Activated CD8-positive, alpha-beta memory T cell treated with anti-CD3 and anti-CD28 coated beads for 1 hour (primary cell): ENCODE measurements at places on chromosomes 12 and 14.
A peak's percentile ranks its signal among the peaks of the same experiment; 100 is the strongest.

- no peak for DNase-seq
Measured at GRCh38 chr12:121451961-121452339, 52.0 kb downstream of the RNF34 start.

DNA sequence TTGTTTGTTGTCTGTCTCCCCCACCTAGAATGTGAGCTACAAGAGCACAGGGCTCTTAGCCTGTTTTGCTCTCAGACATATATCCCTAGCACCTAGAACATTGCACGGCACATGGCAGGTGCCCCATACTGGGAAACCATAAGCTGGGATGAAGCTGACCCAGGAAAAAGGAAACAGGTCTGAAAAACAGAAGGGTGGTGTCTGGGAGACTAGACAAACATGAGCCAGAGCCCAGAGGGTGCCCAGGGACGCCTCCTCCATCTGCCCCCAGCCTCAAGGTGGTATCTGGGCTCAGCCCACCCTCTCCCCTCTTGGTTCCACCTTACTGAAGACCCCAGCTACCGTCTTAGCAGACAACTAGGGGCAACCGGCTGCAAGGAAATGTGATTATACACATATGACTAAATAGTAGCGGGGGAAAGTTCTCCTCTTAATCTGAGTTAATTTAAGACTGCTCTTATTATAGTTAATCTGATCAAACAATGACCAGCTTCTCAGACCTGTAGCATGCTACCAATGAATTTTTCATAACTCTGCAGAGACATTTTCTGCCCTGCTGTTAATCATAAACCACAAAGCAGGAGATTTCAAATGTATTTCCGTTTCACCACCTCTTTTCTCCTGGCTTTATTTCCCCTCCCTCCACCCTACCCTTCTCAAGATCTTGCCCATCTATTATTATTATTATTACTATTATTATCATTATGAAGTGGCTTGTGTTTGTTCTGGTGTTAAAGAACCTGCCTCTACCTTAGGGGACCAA is 31.9 kb downstream of the KSR2 start:
- DNase-seq, result no peak

DNA sequence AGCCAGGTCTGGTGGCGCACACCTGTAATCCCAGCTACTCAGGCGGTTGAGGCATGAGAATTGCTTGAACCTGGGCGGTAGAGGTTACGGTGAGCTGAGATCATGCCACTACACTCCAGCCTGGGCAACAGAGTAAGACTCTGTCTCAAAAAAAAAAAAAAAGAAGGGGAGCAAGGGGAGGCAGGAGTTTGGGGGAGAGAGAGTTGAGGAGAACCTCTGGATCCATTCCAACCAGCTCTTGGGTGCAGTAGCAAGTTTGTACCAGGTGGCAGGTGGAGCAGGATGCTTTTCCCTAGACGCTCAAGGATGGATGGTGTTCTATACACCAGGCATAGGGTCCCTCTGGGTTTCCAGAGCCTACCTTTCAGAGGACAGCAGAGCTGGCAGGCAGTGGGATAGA is 1.9 kb downstream of the NFE2 start:
- no peak for DNase-seq

DNA sequence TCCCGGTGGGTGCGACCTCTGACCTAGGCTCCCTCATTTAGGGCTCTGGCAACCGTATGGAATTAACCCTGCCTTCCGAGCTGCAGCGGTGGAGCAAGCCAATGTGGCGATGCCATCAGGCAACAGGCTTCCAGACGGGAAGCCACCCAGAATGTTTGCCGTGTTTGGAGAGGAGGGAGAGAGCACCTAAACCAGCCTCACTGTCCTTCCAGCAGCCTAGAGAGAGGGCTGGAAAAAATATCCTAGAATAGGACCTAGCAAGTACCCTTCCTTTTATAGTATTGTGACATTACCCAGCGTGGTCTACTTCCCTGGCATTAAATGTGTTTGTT is 287 bp upstream of the SLC2A13 start:
- DNase-seq, result no peak

DNA sequence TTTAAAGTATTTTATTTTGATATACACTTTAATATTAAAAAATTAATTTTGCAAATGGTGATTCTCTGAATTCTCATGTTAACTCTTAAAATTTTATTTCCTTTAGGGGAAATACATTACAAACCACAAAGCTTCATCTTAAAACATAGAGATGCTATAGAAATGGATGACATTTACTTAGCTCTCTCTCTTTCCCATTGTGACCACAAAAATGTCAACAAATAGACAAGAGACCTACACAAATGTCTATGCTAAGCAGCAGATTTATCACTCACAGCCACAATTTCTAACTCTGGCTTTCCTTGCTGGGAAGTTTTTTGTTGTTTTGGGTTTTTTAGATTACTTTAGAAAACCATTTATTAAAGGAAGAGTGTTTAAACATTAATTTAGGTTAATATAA is 19.9 kb upstream of the PHC1 start:
- no peak for DNase-seq

- DNase-seq, result no peak
Measured at GRCh38 chr12:2877953-2878732, 1.1 kb downstream of the RHNO1 start.

GRCh38 chr14:93975791-93976476 is 436 bp downstream of the ASB2 start:
- no peak for DNase-seq

DNA sequence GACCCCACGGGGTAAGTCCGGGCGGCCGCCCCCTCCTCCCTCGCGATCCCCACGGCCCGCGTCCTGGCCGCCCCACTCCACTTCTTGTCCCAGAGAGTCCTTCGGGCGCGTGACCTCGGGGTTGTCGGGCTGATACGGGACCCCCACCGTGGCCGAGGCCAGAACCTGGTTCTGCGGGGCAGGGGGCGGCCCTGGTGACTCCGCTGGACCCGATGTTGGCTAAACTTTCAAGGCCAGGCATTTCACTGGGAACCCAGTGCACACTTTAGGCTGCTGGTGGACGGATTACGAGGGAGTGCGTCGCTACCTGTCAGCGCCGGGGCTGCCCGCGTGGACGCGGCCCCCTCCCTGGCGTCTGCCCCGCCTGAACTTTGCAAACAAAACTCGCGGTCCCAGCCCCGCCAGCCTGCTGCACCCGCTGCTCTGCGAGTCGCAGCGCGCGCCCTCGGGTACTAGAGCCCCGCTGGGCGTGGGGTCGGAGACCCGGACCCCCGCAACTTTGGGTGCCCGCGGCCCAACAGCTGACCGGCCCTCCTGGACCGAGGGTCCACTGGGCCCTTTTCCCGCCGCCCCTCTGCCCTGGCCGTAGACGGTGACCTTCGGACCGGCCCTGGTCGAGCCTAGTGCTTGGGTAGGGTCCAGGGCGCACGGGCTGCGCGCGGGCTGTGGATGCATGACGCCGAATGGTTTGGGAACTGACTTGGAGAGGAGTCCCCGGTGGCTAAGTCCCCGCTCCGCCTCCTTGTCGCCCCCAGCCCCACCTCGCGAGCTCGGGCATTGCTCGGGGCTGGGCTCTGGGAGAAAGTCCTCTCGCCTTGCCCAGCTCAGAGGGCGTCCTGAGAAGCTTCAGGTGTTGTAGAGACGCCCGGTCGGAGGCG is 624 bp downstream of the RIN3 start:
- DNase-seq, result no peak

- DNase-seq, result no peak
Measured at GRCh38 chr12:123148223-123148622, 2.7 kb downstream of the PITPNM2 start.

- DNase-seq, result no peak
Measured at GRCh38 chr14:105490267-105490571, 827 bp upstream of the TEDC1 start.

GRCh38 chr12:124971603-124972002 is 17.3 kb downstream of the DHX37 start:
- DNase-seq, result no peak

DNA sequence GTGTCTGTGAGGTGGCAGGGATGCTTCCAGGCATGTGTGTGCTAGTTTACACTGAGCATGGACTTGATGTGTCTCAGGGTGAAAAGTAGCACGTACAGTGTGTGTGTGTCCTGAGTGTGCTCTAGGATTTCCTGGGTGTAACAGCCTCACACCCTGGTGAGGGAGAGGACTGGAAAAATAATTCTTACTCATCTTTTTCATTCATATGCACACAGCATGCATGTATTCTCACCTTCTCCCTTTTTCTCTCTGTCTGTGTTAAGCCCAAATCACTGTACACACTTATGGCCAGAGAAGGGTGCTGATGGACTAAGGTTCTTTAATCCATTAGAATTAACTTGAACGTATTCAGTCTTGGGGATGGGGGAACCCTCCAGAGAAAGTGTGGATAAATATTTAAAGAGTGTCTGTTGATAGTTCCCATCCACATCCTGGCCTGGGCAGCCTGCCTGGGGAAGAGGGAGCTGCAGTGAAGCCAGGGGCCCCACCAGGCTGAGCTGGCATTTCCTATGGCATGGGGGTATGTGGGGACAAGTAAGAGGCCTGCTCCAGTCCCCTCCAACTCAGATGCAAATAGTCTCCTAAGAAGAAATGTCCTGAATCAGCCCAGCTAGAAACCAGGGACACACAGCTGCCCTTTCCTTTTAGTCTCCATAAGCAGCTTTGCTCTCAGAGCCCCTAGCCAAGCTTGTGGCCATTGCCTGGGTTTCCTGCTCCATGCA is 1.1 kb upstream of the HOXC8 start:
- DNase-seq, result no peak

GRCh38 chr12:83784298-83784890 is 1097.7 kb downstream of the TMTC2 start:
- DNase-seq, result no peak

GRCh38 chr14:68896132-68896531 is 83.0 kb downstream of the ACTN1 start:
- no peak for DNase-seq

- DNase-seq, result no peak
Measured at GRCh38 chr12:108119126-108119973, 9.7 kb upstream of the WSCD2 start.

DNA sequence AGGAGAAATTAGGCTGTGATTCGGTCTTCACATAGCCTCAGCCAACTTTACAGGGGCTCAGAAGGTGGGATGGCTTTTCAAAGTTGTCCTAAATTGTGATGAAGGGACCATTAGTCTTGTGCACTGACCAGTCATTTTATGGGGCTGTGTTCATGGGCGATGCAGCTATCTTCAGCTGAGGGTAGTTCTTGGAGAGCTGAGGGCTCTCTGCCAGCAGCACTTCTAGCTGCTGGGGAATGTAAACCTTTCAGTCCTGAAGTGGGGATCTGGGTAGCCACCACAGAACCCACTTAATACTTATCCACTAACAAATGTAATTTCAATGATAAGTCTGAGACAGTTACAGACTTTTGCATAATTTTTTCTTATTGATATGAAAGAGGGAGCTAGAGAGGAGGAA is 270.6 kb downstream of the AEBP2 start:
- DNase-seq, result no peak

DNA sequence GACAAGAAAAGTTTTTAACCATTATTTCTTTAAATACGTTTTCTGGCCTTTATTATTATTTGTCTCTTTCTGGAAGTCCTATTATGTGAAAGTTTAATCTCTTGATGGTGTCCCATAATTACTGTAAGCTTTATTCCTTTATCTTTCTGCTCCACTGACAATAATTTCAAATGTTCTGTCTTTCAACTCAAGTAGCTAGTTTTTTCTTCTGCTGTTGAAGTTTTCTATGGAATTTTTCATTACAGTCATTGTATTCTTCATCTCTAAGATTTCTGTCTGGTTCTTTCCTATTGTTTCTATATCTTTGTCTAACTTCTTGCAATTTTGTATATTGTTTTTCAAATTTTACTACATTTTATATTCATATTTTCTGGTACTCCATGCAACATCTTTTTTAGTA is 173.6 kb upstream of the MGAT4C start:
- DNase-seq, result no peak

DNA sequence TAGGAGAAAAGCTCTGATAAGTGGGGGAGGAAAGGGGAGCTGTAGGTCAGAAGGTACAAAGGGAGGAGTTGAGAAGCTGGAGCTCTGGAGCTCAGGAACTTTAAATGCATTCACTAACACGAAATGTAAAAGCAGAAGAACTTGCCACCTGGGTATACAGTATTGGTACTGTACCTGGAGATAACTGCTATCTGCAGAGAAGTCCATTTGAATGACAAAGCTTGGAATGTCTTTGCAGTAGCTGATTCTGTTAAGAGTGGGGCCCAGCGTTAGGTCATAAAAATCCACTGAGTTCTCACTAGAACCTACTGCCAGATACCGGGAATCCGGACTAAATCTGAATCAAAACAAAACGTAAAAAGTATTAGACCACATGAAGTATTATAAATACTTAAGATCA is 55.6 kb downstream of the ZC3H14 start:
- no peak for DNase-seq

DNA sequence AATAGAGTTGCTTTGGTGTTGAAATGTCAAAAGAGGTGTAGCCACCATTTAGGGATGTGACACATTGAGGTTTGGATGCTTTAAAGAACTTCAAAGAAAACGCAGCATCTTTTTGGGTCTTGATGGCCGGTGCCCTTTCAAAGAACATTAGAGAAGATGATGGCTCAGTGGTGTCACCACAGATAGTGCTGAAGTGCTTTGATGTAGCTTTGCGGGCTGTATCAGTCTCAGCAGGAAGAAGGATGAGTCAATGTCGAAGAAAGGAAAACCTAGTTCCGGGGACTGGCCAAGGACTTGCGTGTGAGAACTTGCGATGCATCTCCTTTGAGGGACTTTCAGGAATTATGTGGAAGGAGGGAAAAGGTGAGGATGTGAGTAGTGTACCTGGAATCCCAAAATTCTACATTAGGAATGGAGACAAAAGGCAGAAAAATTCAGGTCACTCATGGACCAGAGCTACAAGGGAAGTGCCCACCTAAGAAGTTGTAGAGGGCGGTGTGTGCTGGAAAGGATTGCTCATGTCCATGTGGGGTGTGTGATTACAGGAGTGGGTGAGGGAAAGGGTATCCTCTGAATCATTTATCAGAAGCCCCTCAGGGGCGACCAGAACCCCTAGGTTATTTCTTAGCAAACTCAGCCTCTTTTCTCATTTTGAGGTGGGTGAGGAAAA is 39.7 kb upstream of the GZMB start:
- peak; percentile 33 for DNase-seq

GRCh38 chr12:132158677-132159554 is 14.7 kb downstream of the NOC4L start:
- no peak for DNase-seq

GRCh38 chr12:91811481-91812287 is 334.0 kb downstream of the BTG1 start:
- DNase-seq, result peak; percentile 51
